ENCODE measurements at places on chromosomes 1 and 21.
A peak's percentile ranks its signal among the peaks of the same experiment; 100 is the strongest.

DNA sequence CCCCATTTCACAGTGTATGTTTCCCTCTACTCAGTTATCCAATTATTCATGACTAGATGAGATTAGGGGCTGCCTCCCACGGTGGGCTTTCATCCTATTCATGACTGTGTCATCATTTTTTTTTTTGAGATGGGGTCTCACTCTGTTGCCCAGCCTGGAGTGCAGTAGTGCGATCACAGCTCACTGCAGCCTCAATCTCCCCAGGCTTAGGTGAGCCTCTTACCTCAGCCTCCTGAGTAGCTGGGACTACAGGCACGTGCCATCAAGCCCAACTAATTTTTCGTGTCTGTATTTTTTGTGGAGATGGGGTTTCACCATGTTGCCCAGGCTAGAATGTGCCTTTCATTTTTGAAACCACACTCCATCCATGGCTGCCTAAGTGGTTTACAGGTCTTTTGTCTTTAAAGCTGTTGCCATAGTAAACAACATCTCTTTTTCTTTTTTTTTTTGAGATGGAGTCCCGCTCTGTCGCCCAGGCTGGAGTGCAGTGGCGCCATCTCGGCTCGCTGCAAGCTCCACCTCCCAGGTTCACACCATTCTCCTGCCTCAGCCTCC lies 60.0 kb downstream of the PIK3CD start:
- DNase-seq: no peak

- no peak for DNase-seq
These were observed 89.7 kb downstream of the BCAR3 start for GRCh38 chr1:93591676-93592550.

GRCh38 chr1:45718289-45718688 lies 30.3 kb downstream of the TMEM69 start:
- no peak for DNase-seq

DNA sequence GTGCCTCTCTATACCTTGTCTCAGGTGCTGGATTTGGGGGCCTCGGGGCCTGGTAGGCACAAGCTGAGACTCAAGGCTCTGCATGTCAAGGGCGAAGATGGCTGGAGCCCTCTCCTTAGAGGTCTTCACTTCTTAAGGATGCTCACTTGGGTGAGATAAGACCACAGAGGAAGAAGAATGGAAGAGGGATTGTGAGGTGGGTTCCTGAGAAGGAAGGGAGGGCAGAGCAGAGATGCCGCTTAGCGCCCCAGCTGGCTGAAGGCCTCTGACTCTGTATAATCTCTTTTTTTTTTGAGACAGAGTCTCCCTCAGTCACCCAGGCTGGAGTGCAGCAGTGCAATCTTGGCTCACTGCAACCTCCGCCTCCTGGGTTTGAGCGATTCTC lies 32.2 kb downstream of the SOX13 start:
- no peak for DNase-seq

DNA sequence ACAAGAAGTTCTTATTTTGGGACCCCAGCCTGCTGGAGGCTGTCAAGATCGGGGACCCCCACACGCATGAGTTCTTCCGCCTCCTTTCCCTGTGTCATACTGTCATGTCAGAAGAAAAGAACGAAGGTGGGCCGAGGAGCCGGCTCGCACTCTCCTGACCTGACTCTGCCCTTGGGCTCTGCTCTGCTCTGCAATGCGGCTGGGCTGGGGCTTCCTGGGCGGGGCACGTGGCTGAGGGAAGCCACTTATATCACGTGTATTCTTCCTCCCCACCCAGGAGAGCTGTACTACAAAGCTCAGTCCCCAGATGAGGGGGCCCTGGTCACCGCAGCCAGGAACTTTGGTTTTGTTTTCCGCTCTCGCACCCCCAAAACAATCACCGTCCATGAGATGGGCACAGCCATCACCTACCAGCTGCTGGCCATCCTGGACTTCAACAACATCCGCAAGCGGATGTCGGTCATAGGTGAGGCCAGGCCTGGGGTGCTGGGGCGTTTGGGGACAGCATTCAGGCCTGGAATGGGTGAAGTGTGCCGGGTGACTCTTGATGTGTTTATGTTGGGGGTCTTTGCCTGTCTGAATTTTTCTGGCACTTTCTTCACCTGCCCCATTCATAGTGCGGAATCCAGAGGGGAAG lies 17.6 kb downstream of the ATP8B2 start:
- peak; percentile 61 for DNase-seq

DNA sequence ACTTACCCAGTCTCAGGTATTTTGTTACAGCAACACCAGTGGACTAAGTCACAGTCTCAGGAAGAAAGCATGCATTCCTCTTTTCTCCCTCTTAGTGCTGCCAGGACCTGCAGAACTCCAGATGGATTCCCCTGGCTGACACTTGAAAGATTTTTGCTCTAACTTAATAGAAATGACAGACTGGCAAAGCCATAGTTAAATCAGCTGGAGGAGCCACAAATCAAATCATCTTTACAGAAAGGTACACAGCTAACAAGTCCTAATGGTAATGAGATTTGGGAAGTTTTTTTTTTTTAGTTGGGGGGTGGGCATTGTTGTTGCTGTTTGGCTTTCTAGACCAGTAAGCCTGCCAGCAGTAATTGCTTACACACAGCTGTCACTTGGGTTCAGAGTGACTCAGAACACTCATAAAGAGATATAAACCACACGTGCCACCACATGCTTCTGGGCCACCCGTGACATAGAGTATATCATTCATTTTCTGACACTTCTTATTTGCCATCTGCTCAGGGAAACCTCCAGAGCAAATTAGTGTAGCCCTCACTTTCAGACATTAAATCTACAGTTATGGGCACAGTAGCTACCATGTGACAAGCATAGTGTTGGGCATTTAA lies 72.4 kb downstream of the FH start:
- no peak for DNase-seq

GRCh38 chr1:199243423-199244061 lies 604.7 kb downstream of the PTPRC start:
- DNase-seq: peak; percentile 51

GRCh38 chr1:83822208-83822607 lies 176.7 kb downstream of the TTLL7 start:
- DNase-seq: no peak

DNA sequence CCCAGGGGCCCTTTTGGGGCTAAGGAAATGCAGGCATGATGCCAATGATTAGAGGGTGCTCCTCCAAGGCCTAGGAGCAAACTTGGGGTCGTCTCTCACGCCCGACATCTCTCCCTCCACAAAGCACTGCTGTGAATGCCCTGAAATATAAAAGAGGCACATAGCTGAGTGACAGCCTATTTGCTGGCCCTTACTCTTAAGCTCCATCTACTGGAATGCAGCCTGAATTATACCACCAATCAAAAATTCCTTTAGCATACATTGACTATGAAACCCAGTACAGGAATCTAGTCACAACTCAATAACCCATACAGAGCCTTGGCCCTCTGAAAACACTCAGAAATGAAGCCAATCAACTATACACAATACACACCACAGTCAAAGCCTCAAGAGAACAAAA lies 105.5 kb downstream of the LRIG2 start:
- DNase-seq: no peak

GRCh38 chr1:230079199-230080024 lies 12.4 kb downstream of the GALNT2 start:
- DNase-seq: no peak

DNA sequence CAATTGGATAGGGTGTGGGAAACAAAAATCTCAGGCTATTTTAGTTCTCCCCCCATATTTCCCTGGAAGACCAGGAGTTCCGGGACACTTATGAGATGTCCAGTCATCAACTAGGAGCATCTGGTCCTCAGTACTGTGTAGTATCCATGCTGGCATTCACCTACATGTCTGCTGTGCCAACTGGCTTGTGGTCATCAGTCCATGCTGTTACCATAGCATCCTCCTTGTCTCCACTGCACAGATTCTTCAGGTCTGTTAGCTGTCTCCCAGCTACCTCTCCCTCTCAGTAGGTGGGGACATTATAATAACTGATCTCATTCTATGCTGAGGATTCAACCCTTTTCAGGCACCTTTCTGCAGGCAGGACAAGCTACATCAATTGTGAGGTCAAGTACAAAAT lies 302.9 kb downstream of the BARHL2 start:
- no peak for DNase-seq

DNA sequence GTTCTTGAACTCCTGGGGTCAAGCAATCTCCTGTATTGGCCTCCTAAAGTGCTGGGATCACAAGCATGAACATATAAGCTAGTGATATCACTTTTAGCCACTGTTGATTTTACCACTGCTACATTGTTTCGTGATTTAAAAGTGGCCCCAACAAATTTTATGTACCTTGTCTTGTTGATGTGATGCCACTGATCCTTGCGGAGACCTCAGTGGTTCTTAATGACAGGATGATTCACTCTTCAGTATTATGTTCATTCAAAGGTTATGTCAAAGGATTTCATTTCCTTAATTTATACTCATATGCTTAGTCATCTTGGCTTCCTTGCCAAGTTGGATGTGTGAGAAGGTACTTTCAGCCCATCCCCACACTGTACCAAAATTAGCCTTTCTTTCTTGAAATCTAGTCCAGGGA lies 12.1 kb downstream of the PRKACB start:
- no peak for DNase-seq

- DNase-seq: no peak
These were observed 17.6 kb downstream of the GALNT2 start for GRCh38 chr1:230084408-230085177.

DNA sequence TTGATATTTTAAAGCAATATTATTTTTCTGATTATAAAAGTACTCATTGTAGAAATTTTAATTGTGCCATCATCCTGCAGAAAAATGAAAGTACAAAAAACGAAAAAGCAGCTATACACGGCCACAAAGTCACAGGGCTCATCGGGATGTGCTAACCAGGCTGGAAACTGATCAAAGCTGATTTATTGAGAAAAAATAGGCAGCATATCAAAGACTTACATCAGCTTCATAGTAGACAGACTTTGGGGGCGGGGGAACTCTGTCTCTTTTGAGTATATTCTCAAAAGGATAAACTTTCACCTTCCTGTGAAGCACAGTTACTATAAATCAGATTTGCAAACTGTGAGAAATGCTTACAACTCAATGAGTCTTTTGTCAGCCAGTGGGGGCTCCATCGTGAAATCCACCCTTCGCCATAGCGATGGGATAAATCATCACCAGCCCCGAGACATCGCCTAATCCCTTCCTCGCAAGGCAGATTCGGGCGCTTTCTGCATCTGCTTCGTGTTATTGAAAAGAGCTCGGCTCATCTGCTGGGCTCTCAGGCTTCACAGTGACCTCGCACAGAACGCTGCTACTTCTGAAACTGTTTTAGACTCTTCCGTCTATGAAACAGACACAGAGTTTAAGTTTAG lies 69.2 kb upstream of the ERG start:
- DNase-seq: no peak

GRCh38 chr1:165949335-165950130 lies 122.1 kb downstream of the UCK2 start:
- DNase-seq: no peak

GRCh38 chr1:173202424-173203145 lies 4.5 kb downstream of the TNFSF4 start:
- DNase-seq: no peak

DNA sequence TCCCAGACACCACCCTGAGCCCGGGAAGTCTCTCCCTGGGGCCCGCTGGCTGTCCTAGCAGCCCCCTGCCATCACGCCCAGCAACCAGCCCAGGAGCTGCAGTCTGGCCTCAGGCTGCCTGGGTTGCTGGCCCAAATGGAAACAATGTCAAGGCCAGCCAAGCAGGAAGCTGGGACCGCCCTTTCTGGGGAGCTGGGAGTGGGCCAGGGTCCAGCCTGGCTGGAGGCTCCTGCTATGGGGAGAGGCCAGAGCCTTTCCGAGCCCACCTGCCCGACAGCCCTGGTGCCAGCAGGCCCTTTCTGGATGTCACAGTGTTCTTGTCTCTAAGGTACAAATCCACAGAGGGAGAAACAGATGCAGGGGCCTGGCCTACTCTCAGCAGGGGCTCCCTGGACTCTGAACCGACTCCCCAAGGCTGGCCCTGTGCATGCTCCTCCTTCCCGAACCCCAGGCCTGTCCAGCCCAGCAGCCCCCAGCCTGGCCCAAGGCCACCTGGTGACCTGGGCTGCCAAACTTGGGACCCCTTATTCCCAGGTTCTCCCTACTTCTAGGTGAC lies 1.2 kb upstream of the MMEL1 start:
- no peak for DNase-seq

GRCh38 chr1:149884433-149885338 lies 14.7 kb upstream of the BOLA1 start:
- no peak for DNase-seq

- no peak for DNase-seq
These were observed 93.3 kb upstream of the IFFO2 start for GRCh38 chr1:19049798-19050197.

GRCh38 chr1:21162740-21163464 lies 13.8 kb downstream of the EIF4G3 start:
- no peak for DNase-seq

DNA sequence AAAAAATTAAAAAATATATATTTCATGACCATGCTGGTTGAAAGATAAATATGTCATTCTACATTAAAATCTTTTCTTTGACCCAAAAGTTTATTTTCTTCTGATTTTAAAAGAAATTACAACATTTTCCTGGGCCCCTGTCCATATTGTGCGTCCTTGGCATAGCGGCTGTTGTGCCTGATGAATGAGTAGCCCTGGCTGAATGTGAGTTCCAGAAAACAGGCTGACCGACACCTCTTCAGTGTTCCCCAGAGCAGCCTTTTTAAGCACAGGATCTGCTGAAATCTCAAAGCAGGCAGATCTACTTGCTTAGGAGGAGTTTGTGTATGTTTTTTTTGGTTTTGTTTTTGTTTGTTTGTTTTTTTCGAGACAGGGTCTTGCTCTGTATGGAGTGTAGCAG lies 19.7 kb downstream of the KIAA1614 start:
- DNase-seq: no peak

DNA sequence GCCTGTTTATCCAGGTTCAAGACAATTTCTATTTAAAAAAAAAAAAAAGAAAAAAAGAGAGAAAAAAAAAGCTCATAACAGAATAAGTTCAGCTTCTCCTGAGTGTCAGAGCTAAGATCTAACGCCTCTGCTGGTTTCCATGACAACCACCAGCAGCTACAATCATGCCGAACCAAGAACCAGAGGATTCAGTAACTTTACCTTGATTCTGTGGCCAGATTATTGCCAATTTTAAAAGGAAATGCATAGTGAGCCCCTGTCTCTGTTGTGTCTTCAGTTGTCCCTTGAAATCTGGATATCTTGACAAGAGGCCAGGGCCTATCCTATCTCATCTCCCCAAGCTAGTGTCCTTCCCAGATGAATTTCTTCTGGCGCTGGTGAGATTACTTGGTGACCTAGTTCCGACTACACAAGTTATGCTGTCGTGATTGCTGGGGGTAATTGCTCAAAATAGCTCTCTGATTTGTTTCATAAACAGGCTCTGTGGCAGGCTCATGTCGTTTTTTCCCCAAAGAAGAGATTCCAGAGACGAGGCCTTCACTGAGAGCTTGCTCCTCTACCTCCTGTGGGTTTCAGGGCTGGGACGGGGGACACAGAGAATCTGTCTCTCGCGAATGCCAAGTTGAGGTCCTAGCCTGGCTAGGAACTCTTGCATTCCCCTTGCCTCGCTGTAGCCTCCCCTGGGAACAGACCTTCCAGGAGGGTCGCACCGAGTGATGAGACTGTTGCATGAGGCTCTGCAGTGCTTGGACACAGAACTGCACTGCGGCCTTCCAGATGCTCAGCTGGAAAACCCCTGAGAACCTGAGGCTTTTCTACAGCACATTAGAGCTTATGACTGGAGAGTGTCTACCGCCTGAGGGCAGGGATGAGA lies 32.4 kb upstream of the SCCPDH start:
- DNase-seq: no peak

GRCh38 chr1:93744299-93744988 lies 62.8 kb upstream of the BCAR3 start:
- no peak for DNase-seq
